ENCODE measurements at places on chromosomes 2 and 18.

GRCh38 chr18:79314838-79315388 is 80.8 kb upstream of the NFATC1 start:
- no peak for DNase-seq

- DNase-seq = no peak
Measured at GRCh38 chr2:127080938-127081755, 25.8 kb downstream of the BIN1 start.

DNA sequence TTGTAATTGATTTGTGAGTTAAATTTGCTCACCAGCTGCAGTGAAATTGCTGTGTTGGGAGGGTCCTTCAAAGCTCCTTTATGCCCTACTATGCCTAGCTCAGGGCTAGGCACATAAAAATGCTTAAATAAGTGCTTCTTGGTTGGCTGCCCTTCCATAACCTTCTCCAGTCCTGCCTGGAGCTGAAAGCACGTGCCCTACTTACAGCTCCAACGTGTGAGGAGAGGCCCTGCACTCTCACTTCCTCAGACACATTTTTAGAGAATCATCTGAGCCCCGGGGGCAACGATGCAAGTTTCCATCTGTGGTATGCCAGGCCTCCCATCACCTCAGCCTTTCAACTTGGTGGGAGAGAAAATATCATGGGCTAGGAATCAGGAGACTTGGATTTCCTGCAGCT is 202.7 kb downstream of the BCL11A start:
- no peak for DNase-seq

DNA sequence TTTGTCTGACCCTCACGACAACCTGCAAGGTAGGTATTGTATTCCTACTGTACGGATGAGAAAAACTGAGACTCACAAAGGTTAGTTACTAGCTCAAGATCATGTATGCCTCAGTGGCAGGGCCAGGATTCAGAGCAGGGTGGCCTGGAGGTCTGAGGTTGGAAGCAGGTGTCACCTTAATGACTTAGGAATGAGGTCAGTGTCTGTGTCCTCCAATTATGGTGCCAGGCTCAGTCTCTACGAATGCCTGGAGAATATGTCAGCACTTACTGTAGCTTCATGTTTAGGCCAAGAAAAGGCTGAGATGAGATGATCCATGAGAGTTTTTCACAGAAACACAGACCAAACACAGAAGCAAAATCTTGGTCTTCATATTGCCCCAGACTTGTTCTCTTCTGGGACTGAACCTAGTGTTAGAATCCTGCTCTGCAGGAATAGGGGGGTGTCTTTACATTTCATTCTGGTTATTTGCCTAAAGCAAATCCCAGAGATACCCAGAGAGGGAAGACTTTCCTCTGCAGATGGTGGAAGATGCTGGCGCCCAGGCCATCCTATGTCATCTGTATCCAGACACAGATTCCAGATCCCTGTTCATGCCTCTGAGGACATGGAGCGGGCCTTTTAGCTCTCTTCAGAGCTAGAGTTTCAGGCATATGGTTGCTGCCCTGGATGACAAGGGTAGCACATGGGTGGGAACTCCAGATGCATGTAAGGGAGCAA is 16.3 kb upstream of the RAB10 start:
- DNase-seq = no peak

GRCh38 chr2:240956935-240957655 is 41.3 kb upstream of the SNED1 start:
- DNase-seq = no peak

DNA sequence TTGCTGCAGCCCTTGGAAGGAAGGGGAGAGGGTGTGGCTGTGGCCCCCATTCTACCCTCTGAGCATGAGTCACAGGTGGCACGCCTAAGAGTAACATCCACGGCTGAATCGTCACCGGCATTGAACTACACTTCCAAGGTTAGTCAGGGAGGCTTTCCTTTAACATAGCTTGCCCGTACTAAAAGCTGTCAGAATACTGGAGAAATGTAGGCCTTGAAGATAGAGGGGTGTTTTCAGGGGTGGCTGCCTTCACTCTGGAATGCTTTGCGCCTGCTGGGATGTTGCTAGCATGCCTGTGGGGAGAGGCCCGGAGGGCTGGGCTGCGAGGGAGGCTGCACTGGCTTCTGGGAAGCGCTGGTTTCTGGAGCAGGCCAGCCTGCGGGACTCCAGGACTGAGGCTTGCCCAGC is 333.7 kb downstream of the AGAP1 start:
- peak; percentile 18 for DNase-seq

GRCh38 chr2:217905896-217906295 is 96.9 kb downstream of the TNS1 start:
- no peak for DNase-seq

GRCh38 chr2:173053043-173053699 is 22.5 kb upstream of the MAP3K20 start:
- DNase-seq = no peak

- no peak for DNase-seq
Measured at GRCh38 chr2:69634196-69634821, 9.2 kb downstream of the AAK1 start.

DNA sequence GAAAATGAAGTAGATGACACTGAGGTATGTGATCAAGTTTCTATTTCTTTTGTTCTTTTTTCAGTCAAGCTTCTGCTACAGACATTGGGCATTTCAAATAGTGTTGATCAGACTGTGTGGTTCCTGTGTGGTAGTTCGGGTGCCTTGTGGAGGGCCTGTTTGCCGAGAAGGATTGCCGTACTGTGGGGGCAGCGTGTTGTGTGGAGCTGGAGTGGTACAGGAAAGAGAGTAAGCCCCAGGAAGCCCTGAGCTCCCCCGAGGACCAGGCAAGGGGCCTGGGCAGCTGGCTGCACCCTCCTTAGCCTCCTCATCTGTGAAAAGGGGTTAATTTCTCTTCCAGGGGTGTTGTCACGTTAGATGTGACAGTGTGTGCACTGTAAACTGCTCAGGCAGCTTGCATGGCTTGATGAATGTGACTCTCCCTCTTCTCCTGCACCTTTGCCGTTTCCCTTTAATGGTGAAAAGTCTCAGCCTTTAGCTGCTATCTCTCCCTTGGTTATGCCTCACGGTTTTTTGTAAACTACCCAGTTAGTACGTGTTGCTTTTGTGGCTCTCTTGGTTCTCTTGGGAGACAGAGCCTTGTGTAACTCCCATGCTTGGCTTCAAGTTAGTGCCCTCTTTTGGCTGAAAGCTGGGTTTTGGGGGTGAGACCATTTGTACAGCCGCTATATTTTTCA is 19.5 kb downstream of the C2orf74 start:
- no peak for DNase-seq

GRCh38 chr2:211128287-211128686 is 571.9 kb downstream of the CPS1 start:
- DNase-seq = no peak

DNA sequence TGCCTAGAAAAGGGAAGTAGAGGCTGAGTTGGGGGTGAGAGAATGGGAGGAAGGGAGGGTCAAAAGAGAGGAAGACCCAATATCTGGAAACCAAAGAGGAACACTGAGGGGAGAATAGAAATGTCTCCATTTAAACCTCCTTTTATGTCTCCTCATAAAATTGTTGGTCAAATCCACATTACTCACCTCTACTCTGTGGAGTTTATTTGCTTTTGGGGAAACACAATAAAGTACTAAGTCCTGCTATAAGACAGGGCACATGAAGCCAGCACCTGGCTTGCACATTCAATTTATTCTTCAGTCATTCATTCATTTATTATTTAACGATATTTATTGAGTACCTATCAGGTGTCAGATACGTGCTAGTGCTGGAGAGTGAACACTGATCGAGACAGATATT is 60.3 kb upstream of the NFE2L2 start:
- DNase-seq = no peak

DNA sequence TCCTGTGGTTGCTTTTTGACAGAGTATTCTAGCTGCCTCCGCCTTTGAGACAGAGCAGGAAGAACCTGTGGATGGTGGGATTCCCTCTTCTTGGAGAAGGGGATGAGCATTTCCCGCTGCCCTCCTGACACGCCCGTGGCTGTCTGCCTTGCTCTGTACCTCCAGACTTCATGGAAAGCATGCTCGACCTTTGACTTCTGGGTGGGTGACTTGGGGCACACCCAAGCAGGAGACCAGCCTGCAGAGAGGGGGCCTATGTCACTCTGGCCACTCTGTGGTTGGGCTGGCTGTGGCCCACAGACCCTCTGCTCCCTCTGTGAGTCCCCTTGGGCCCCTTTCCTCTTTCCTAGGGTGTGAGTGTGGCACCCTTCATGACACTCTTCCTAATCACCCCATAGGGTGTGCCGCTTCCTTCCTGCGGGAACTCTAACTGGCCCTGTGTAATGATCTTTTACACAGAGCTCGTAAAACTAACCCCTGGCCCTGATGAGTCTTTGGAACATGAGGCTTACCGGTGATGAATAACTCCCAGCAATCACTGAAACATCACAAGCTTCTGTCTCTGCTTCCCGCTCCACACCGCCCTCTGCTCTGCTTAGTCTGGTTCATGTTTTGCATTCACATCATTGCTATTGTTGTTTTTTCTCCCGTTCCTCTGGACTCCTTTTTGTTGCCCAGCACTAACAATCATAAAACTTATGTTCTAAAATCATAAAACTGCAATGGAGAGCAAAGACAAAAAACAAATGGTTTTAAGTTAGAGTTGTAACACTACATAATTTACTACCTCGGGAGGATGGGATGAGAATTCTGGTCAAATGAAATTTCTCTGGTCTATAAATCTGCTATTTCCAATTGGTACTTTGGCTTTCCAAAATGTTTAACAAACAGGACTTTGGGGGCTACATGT is 101.1 kb downstream of the SH3YL1 start:
- DNase-seq = no peak

DNA sequence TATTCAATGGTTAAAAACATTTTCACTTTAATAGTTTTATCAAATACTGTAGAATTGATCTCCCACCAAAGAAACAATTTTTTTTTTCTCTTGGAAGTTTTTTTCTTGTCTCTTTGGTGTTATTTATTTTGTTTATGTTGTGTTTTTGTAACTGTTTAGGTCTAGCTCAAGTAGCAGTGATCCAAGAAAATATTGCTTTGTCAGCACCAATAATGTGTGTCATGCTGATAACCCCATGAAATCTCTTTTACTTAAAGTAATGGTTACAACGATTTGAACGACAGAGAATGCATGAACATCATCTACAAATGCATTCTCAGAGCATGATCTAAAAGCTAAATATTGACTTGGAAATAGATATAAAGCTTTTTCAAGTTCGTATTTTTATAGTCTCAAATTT is 122.9 kb downstream of the DOK6 start:
- no peak for DNase-seq

DNA sequence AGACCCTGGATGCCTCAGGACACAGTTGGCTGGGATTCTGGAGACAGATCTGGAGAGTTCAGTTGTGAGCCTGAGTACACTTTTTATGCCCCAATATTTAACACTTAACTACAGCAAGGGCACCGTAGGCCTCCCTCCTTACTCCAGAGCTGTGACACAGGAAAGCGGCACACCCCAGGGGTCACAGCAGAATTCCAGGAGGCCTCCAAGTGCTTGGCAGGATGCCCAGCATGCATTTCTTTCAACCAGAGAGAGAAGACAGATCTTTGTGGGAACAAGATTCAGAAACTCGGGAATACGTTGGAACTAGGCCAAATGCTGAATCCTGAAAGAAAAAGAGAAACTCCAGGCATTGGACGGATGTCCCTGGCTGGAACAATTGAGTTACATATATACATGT is 199.2 kb upstream of the NT5C1B start:
- DNase-seq = no peak

DNA sequence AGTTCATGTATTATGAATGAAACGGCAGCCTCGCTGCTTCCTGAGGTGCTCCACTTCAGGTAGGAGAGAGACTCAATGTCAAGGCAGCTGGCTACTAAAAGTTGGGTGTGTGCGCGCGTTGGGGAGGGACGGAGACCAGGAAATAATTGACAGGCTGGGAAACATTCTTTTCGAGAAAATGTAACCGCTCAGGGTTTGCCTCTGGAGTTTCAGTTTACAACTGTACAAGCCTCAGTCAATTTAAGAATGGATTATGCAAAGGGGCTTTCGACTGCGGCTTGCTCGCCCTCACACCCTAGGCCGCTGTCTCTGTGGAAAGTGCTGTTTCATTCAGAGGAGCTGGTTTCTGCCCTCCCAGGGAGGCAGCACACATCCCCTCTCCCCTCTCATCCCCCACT is 4.4 kb upstream of the SPRED2 start:
- DNase-seq = no peak

- no peak for DNase-seq
Measured at GRCh38 chr2:33366473-33366872, 110.0 kb upstream of the RASGRP3 start.

- no peak for DNase-seq
Measured at GRCh38 chr2:212908682-212909435, 242.6 kb downstream of the IKZF2 start.

DNA sequence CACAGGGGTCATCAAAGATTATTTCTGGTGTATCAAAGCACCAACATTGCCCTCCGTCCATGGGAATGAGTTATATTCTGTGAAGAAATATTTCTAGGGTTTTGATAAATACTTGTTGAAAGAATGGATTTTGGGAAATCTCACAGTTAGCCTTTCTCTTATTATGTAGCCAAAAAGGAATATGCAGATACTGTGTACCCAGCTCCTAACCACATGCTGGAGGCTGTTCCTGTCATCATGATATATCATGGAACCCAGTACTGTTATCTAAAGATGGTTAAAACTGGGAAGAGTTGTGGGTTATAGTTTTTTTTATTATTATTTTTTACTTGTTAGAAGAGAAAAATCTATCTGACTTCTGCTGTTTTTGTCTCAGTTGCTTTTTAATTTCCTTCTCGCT is 82.8 kb downstream of the POLE4 start:
- no peak for DNase-seq

- DNase-seq = no peak
Measured at GRCh38 chr2:74528600-74529356, 728 bp downstream of the AUP1 start.

- DNase-seq = no peak
Measured at GRCh38 chr2:77831898-77832297, 309.7 kb upstream of the LRRTM4 start.

- no peak for DNase-seq
Measured at GRCh38 chr2:126798276-126799140, 100.2 kb upstream of the TEX51 start.

GRCh38 chr18:25322806-25323205 is 29.2 kb downstream of the ZNF521 start:
- no peak for DNase-seq

DNA sequence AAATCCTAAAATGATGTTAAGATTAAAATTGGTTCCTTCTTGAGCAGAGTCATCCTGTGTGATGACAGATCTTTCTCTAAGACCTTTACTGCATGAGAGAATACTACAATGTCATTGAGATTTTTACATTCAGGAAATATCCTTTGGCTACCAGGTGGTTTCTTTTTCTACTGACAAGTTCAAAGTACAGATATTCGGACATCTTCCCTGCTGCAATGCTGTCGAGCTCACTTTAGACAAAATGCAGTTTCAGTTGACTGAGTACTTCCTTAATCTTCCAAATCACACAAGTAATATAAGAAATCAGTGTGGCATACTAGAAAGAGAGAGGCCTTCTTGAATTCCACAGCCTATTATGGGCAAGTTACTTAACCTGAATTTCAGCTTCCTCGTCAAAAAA is 207.9 kb upstream of the ACVR2A start:
- no peak for DNase-seq
